Stimulated activated memory B cell treated with anti-CD40 and anti-IgM and Interleukin-4, amounts not matched to agents 10 μg/mL and 1 μg/mL and 100 μg/mL, for 72 hours (primary cell): ENCODE measurements at places on chromosomes 13 and 19.
A peak's percentile ranks its signal among the peaks of the same experiment; 100 is the strongest.

- no peak for ATAC-seq
Observed at GRCh38 chr13:96573563-96573962, 420.7 kb downstream of the OXGR1 start.

DNA sequence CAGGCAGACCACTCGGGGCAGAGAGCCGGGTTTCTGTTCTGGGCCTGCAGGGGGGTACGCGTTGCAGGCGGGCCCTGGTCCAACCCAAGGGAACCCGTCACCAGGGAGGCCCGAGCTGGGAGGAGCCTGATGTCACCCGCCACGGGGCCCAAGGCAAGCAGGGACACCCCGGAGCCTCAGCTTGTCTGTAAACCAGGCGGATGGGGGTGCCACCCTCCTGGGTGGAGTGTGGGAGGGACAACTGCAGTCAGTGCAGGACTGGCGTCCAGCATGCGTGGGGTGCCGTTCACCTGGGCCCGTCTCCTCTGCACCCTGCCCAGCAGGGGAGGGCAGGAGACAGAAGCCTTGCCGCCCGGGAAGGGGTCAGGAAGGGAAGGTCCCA lies 7.0 kb downstream of the CACTIN start:
- ATAC-seq: no peak

DNA sequence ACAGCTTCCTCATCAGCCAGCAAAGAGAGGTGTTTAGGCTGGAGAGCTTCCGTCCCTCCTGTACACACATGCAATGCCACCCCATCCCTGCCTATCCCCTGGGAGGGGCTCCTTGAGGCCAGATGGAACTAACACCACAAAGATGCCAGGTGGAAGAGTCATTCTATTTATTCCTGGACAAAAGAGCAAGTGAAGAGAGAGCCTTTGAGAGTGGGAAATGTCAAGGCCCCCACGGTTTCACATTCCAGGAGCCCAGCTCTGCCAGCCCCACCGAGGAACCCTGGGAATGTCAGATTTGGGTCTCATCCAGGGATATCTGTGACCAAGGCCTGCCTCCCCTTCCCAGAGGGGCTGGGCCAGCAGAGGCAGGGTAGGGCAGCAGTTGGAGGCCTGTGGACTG lies 30.8 kb upstream of the IGFL1 start:
- no peak for ATAC-seq

DNA sequence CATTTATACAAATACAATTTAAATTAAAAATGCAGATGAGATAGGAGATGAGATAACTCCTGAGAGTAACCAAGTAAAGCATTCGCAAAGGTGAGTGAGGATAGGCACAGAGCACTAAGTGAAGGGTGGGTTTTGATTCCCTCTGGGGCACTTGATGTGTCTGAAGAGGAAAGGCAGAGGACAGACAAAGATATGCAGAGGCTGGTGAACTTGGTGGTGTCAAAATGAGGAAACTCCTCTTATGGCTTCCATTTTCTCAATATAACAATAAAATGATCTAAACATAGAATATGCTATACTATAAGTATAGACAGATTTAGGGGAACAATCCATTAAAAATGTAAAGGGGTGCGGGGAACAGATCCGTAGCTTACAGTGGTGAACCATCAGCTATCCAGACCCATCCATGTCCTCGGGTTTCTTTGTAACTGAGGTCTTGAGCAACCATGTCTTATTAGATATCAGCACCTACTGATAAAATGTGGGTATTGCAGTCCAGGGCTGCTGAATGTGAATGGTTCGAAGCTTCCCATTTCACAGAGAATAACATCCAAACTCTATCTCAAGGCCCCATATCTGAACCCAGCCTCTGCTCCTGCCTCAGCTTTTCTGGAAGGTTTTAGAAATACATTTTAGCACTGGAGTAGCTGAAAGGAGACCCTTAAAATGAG lies 73.9 kb upstream of the SLC10A2 start:
- ATAC-seq: no peak

- peak; percentile 22 for ATAC-seq
Observed at GRCh38 chr19:31350693-31351055, 1.4 kb upstream of the TSHZ3 start.

DNA sequence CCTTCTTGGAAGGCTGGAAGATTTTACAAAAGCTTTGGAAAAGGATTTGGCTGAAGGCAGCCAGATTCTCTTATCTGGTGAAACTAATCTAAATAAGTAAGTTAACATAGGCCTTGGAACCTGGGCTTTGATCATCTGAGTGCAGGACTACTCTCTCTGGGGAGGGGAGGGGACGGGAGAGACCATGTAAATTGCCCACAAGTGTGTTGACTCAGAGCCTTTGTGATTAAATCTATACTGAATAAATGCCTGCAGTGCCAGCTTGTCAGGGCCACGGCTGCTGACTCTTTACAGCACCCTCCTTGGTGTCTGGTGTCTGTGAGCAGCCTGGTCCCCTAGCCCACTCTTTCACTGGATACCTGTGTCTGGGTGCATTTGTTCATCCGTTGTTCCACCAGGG lies 251.4 kb downstream of the ITGBL1 start:
- ATAC-seq: no peak

- no peak for ATAC-seq
Observed at GRCh38 chr19:40740747-40741146, 9.5 kb downstream of the ACTMAP start.

DNA sequence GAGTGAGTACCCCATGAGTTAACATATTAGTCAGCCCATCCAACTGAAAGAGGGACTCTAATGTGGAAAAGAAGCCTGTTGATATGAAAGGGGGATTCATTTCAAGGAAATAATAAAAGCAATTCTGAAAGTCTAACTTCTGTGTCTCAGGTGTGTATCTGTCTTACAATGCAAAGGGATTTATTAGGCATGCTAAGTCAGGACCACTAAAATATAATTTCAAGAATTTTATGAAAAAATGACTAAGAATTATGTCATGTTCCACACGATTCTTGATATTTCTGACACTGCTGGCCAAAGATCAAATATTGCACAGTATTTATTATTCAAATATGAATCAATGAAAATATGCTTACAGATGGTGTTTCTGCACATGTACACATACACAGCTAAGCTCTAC lies 130.8 kb downstream of the KLF12 start:
- no peak for ATAC-seq

GRCh38 chr19:8149261-8150094 lies at the start of gene FBN3:
TSS of gene FBN3 (minus strand) at chr19:8149592. CDS start at chr19:8147480, 2,112 bp downstream.
- ATAC-seq: peak; percentile 31

GRCh38 chr19:38151242-38151641 lies 72.8 kb downstream of the DPF1 start:
- no peak for ATAC-seq

GRCh38 chr13:87094646-87095045 lies 576.5 kb upstream of the SLITRK5 start:
- ATAC-seq: no peak

- ATAC-seq: no peak
Observed at GRCh38 chr13:47707414-47707813, 293.7 kb downstream of the SUCLA2 start.

GRCh38 chr13:105426441-105426840 lies 1109.0 kb downstream of the EFNB2 start:
- ATAC-seq: no peak

GRCh38 chr19:35388277-35389054 lies 17.6 kb downstream of the GPR42 start:
- ATAC-seq: no peak

- no peak for ATAC-seq
Observed at GRCh38 chr19:54173359-54173699, 369 bp upstream of the TMC4 start.

- no peak for ATAC-seq
Observed at GRCh38 chr13:32528358-32528757, 10.2 kb downstream of the N4BP2L2 start.

GRCh38 chr19:33242131-33242530 lies 16.5 kb upstream of the SLC7A10 start:
- no peak for ATAC-seq

GRCh38 chr19:44803442-44804428 lies 5.2 kb upstream of the BCAM start:
- no peak for ATAC-seq

DNA sequence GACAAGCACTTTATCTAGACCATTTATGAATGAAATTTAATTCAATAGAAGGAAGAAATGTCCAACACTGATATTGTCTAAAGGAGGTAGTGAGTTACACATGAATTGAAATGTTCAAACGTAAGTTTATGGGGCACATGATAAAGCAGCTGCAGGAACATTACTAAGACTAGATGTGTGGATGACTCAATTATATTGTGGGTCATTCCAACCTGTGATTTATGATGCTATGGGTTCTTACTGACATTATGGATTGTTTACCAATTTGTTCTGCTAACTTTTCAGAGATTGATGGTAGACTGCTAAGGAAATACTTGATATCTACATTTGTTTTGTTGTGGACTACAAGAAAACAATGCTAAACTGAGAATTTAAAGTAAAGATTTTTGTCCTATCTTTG lies 56.1 kb upstream of the ATXN8OS start:
- no peak for ATAC-seq

DNA sequence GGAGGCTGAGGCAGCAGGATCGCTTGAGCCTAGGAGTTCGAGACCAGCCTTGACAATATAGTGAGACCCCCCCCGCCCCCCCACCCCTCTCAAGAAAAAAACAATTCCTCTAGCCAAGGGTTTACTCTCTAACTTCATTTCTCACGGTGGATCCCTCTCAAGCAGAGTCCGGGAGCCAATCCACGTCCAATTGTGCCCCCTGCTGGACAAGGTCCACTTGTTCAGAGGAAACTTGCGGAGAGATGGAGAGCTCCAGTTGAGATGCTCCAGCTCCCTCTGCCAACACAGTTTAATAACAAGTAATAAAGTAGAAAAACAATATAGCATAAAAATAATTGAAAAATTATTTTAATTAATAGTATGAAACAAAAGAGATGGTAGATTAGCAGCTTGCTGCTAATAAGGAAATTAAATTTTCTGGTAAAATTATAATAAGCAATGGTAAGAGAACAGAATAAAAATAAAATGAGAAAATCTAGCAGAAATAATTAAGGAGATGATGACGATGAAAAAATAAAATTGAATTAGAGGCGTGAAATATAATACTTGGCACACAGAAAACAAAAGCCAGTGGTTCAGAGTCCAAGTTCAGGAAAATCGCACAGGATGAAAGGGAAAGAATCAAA lies 14.5 kb upstream of the SIGLEC14 start:
- ATAC-seq: peak; percentile 68

DNA sequence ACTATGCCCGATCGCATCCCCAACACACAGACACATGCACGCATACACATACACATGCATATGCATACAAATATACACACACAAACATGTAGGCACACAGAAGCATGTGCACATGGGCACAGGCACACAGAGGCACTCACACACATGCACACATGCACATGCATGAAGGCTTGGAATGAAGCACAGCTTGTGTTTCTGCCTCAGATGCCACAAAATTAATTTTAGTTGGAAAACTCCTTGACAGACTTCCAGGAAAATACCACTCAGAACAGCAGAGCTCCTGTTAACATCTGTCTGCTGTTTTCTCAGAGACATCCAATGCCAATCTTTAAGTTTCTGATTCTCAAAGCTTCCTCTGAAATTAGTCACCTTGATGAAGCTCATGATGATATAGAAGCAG lies 532.7 kb downstream of the RFC3 start:
- ATAC-seq: no peak

GRCh38 chr13:71866335-71867130 lies 471 bp downstream of the DACH1 start:
- ATAC-seq: no peak

GRCh38 chr13:32316028-32316339 lies 676 bp downstream of the BRCA2 start:
- ATAC-seq: peak; percentile 54

DNA sequence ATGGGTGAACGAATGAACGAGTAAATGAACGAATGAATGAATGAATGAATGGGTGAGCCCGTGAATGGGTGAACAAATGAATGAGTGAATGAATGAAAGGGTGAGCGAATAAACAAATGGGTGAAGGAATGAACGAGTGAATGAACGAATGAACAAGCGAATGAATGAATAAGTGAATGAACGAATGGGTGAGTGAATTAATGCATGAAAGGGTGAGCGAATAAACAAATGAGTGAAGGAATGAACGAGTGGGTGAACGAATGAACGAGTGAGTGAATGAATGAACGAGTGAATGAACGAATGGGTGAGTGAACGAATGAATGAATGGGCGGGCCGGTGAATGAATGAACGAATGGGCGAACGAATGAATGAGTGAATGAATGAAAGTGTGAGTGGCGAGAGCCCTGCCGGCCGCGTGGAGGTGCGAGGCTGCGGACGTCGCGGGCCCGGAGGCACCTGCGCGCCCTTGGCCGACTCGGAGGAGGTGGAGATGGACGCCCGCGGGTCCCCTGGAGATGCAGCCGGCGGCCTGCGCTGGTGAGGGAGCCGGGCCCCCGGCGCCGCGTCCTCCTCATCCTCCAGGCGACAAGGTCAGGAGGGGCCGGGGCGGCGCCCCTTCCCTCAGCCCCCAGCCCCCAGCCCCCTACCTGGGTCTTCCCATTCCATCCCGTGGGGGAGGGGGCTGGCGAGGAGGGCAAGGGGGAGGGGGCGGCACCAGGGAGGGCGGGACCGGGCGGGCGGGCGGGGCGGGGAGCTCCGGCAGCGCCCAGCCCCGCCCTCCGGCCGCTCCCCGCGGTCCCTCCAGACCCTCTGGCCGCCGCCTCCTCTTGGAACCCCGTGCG lies 15.4 kb downstream of the ANKRD24 start:
- ATAC-seq: peak; percentile 45

DNA sequence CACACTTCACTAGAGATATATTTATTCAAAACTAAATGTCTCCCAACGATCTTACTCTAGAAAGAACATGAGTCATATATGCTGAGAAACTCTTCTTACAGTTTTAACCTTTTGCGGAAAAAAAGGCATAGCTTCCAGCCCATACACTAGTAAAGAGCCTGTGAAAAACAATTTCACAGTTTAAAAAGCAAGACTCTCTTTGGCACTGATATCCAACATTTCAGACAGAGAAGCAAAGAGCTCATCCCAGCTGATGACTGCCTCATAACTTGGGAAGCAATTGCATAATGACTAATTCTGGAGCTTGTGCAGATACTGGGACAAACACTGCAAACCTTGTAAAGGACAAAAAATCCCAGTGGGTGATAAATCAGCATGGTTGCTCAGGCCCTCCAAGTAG lies 88.0 kb downstream of the ENOX1 start:
- no peak for ATAC-seq

- ATAC-seq: no peak
Observed at GRCh38 chr13:100502446-100502845, 86.1 kb downstream of the GGACT start.

DNA sequence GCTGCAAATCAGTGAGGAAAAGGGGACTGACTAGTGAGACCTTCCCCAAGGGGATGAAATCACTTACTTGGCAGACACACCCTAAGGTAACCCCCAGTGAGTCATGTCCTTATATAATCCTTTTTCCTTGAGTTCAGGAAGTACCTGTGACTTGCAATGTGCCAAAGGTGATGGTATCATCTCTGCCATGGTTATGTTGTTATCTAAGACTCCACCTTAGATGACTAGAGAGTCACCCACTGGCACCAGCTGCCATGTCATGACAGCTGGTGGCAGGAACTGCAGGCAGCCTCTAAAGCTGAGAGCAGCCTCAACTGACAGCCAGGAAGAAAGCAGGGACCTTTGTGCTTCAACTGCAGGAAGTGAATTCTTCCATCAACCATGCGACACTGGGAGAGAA lies 12.5 kb downstream of the PBX4 start:
- ATAC-seq: peak; percentile 50
